EH (cell line): ENCODE measurements at places on chromosomes 2 and 18.

- DNase-seq, result no peak
These were observed 1.7 kb downstream of the CXCR4 start for GRCh38 chr2:136116151-136116812.

- no peak for DNase-seq
These were observed 55.4 kb downstream of the CDC42EP3 start for GRCh38 chr2:37615804-37616676.

- no peak for DNase-seq
These were observed 335.1 kb downstream of the CYRIA start for GRCh38 chr2:16330571-16330970.

DNA sequence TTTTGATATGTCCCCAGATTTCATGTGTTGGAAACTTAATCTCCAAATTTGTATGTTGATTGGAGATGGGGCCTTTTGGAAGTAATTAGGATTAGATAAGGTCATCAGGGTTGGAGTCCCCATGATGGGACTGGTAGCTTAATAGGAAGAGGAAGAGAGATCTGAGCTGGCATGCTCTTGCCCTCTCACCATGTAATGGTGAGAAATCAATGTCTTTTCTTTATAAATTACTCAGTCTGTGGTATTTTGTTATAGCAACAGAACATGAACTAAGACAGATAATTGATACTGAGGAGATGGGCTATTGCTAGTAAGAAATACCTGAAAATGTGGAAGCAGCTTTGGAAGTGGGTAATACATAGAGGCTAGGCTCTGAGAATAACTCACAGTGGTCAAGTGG is 48.0 kb downstream of the CDC42EP3 start:
- DNase-seq, result no peak

DNA sequence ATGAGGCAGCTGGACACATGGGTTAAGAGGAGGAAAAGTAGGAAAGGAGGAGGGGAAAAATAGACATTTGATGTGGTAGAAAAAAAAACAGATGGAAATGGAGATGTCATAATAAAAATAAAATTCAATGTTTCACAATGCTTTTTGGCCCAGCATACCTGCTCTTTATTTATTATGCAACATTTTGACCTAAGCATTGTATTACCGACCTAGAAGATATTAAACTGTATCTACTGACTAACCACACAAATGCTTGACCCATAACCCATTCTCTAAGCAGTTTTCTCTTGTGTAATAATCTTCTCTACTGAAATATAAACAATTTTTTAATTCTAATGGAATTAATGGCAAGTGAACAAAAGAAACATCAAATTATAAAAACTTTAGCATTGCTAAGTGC is 362.3 kb downstream of the FBXO15 start:
- peak; percentile 40 for DNase-seq

DNA sequence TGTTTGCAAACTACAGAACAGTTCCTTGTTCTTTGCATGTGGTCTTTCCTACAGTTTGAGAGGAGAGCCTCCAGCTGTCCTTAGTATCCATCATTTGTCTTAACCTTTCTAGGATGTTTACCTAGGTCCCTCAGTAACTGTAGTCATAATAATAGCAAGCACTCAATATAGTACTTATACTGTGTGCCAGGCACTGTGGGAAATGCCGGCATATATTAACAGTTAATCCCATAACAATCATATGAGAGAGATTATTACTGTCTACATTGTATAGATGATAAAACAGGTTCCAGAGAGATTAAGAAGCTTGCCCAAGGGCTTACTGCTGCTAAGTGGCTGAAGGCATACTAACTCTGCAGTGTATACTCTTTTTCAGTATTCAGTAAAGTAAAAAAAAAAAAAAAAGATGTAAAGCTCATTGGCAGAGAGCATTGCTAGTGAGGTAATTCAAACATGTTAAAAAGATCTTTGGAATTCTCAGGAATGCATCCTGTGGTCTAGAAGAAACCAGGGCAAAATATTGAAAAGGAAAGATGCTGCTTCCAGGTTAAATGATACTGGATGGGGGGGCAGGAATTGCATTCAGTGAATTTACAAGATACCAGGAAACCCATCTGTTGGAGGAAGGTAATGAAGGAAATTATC is 72.3 kb downstream of the SPTBN1 start:
- DNase-seq, result peak; percentile 42

DNA sequence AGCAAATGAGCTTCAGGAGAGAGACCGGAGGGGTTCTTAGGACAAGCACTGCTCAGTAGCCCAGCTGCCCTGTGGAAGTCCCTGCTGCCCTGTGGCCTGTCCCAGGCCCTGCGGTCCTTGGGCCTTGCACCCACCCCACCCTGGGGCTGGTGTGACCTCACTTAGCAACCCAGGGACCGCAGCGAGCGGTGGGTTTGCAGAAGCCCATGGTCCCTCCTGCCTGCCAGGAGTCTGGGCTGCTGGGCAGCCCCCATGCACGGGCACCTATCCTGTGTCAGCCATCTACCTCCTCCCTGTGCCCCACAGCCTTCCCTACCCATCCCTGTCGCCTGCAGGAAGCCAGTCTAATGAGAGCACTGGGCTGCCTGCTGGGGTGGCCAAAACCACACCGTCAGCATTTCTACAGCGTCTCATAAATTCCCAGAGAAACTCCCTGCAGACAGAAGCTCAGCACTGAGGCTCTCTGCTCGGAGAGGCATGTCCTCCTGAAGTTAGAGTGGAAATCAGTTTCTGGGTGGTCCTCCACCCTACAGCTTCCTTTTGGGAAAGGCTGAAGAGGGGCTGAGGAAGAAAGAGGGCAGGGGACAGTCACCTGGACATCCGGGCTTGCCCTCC is 231.1 kb upstream of the HS6ST1 start:
- DNase-seq, result peak; percentile 33

DNA sequence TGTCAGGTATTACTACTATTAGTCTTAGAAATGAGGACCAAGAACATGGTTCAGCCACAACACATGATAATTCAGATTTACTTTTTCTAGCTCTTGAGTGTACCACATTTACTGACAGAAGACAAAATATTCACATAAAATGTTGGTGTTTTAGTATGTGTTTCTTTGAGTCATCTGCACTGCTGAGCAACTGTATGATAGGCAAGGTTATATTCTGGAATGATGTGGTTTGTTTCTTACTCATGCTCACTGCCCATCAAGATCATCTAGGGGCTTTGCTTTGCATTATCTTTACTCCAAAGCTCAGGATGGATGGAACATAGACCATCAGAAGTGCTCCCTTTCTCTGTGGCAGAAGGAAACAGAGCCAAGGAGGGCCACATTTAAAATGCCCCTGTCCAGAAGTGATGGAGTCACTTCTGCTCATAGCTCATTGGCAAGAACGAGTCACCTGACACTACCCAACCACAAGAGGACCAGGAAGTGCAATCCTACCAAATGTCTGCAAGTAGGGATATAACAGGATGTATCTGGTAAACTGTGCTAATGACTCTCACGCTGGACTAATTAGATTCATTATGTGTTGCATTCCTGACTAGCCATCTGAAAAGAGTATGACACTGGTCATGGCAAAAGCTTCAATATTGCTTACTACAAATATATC is 81.5 kb downstream of the DIS3L2 start:
- DNase-seq, result peak; percentile 57

DNA sequence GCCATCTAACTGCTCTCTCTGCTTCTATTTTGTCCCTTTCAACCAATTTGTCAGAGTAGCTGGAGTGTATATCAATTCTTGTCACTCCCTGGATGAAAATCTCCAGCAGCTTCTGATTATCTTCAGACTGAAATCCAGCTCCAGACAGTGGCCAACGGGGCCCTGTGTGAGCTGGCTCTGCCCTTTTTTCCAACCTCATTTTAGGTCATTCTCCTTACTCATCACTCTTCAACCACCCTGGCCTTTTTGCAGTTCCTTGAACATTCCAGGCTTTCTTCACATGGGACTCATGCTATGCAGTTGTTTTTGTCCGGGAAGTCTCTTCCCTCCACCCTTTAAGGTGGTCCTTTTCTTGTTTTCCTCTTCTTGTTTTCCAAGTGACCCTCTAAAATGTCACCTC is 15.4 kb upstream of the FAP start:
- peak; percentile 66 for DNase-seq

DNA sequence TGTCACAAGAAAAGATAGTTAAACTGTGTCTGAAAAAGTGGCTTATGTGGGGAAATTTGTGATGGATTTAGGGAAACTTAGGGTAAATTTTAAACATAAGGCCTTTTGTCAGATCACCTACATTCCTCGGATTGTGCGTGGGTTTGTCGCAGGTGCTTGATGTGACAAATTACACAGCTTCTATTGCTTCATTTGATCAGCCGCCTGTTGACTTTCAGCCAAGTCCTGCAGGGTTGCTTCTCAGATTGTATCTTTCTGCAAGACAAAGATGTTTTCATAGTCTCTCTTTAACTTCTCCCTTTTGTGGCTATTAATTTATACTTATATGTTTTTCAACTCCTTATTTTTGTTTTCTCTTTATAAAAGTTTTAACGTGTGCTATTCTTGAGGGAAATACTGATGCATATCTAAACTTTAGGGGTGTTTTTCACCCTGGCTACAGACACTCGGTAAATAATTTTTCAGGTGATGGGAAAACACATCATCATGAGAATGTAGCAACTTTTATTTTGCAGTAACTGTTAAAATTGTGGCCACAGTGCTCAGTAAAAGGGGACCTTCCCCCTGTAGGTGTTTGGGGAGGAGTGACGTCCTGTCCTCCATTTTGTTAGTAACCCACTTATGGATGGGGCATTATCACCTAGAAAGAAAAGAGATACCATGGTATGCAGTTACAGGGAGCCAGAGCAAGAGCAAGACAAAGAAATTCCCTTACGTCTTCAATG is 31.4 kb downstream of the GALM start:
- DNase-seq, result no peak

DNA sequence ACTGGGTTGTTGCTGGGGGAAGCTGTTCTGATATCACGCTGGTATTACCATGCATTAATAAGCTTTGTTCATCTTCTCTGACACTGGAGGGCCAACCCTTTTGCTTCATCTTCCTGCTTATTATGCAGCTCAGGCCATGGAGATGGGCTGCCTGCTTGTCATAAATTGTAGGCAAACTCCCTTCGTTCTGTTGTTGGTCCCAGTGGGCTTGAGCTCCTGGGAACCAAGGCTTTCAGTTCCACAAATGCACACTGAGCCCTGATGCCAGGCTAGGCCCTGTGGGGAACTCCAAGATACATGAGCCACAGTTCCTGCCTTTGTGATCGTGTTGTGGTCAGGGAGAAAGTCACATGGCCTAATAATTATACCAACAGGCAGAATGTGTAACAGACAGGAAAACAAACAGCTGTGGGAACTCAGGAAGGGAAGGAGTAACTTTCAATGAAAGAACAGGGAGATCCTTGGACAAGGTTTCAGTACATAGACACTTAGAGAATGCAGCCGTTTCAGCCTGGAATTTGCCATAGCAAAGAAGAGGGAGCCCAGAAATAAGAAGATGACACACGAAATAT is 49.0 kb upstream of the BCL2L11 start:
- peak; percentile 85 for DNase-seq

DNA sequence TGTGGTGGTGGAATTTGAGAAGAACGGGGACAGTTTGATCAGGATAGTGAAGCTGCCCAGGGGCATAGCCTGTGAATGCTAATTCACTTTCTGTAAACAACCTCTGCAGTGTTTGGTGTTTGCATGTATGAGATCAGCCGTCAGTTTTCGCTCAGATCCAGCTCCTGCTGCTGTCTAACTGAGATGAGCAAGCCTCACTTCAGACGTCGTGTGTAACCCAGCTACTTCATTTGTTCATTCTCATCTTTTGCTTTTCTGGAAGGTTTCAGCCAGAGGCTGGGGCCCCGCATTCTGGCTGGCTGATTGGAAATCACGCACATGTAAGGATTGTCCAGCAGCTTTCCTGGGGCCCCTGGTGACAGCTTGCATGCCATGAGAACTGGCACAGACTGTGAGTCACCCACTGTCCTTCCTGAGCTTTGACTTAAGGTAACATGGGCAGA is 48.9 kb downstream of the LDLRAD4 start:
- no peak for DNase-seq

DNA sequence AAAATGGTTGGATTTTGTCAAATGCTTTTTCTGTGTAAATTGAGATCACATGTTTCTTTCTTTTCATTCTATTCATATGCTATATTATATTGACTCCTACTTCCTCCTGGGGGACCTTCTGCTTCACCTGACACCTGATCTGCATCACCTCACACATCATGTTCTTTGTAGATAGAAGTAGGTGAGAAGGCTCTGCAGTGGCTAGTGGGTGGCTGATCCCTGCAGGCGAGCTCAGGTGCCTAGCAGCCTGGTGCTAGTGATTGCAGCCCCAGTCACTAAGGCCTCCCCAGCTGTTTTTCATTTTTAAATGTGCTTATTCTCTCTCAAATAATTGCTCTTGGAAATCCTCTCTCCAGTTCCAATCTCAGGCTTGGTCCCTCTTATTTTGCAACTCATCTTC is 33.6 kb downstream of the MC4R start:
- no peak for DNase-seq

DNA sequence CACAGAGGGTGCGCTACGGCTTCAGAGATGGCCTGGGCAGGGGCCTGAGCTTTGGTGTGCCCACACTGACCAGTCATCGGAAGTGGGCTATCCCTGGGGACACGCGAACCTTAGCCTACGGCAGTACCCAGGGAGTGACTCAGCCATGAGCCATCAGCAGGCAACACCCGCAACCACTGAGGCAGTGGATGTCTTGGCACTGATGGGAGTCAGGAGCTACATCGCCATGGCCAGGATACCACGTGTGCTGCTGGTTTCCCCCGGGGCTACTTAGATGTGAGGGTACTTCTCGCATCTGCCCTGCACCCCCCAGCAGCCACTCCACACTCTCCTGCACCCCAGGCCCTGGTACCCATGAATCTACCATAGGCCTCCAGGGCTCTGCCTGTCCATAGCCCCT is 12.8 kb upstream of the HPCAL1 start:
- DNase-seq, result peak; percentile 84

- DNase-seq, result no peak
These were observed 185.4 kb downstream of the SETBP1 start for GRCh38 chr18:44866103-44866502.

GRCh38 chr2:33788044-33788443 is 188.9 kb upstream of the FAM98A start:
- peak; percentile 96 for DNase-seq

DNA sequence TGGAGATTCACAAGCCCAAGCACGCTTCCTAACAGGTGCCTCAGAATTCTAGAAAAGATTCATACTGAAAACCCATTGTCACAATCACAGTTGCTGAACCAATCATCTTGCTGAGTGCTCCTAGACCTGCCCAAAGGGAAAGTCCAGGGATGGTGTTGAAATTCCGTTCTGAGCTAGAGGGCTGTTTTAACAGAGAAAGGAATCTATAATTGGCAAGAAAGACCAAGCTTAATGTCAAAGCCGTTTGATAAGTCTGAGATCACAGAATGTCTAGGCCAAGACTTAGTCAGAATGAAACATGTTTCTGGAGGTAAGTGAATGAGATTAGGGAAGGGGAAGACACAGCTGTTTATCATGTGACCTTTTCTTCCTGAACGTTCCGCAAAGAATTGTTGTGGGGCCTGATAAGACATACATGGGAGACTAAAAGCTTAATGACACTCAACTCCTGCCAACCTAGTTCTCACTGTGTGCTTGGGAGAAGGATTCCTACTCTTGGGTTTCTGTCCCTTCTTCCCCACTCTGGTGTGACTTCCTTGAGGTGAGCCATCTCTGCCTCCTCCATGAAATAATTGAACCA is 27.5 kb downstream of the PMAIP1 start:
- no peak for DNase-seq
